Stimulated activated CD8-positive, alpha-beta memory T cell treated with anti-CD3 and anti-CD28 coated beads, Interleukin-15, amount 100 ng/mL, for 1 hour (primary cell): ENCODE measurements at places on chromosomes 13 and 19.

DNA sequence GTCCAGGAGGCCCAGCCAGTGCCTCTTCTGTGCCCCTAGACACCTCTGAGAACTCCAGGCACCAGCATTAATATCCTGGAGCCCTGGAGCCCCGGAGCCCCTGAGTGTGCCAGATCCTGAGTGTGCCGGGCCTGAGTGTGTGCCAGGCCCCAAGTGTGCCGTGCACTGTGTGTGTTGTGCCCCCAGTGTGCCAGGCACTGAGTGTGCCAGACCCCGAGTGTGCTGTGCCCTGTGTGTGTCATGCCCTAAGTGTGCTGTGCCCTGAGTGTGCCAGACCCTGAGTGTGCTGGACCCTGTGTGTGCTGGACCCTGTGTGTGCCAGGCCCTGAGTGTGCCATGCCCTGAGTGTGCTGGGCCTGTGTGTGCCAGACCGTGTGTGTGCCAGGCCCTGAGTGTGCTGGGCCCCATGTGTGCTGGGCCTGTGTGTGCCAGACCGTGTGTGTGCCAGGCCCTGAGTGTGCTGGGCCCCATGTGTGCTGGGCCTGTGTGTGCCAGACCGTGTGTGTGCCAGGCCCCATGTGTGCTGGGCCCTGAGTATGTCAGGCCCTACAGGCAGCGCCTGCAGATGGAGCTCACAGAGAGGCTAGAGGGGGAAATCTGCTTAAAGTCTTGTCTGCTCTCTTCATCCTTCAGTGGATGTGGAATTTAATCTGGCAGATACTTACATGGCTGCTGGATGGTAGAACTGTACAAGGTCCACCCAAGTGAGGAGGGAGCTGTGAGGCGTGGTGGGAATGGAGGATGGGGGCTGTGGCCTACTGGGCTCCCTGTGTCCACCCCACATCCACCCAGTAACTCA, 53.9 kb downstream of the C13orf46 start:
- DNase-seq, result no peak

GRCh38 chr19:49678985-49679770, 2.1 kb downstream of the PRMT1 start:
- DNase-seq, result no peak

DNA sequence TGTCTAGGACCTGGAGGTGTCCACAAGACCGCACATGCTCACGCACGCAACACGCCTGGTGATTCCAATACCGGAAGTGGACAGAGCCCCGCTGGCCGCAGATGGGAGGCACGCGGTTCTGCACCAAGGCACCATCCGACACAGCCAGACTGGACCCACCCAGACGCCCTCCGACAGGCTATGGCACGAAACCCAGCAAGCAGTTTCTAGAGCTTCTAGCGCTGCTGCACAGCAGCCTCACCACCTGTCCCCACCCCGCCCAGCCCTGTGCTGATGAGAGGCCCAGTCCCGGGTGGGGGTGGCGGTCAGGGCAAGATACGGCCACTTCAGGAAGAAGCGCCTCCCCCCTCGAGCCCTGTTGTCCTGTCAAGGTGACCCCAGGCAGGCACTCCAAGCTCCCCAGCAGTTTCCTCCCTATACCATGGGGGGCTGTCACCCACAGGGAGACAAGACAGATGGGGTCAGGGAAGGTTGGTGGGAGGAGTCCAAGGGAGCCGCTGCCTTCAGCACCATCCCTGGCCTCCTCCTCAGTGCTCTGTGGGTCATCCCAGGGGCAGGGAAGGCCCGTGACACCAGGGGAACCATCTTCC, 11.3 kb downstream of the LSM4 start:
- DNase-seq, result no peak

GRCh38 chr19:43839139-43839538, 12.0 kb downstream of the ZNF283 start:
- no peak for DNase-seq

DNA sequence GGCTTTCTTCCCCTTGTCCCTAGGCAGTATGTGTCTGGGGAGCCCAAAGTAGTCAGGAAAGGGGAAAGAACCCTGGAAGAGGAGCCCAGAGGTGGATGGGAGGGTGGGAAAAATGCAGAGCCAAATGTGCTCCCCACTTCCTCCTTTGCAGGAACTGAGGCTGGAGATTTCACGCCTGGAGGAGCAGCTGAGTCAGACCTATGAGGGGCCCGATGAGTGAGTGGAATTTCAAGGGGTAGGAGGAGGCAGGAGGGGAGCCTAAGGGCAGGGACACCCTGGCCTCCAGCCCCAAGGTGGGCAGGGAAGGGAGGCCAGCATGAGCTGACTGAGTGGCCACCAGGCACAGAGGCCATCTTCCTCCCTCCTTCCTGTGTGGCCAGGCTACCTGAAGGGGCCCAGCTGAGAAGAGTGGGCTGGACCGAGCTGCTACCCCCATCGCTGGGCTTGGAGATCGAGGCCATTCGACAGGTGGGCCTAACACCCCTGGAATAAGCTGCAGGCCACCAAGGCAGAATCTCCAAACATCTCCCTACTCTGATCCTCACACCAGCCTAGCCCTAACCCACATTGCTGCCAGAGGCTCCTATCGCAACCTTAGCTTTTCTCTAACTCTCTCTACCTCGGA, 14.3 kb downstream of the PTH2 start:
- no peak for DNase-seq

- DNase-seq, result no peak
Measured at GRCh38 chr13:34578471-34578870, 363.6 kb upstream of the NBEA start.

GRCh38 chr19:14450168-14450874, 17.2 kb downstream of the PKN1 start:
- no peak for DNase-seq

DNA sequence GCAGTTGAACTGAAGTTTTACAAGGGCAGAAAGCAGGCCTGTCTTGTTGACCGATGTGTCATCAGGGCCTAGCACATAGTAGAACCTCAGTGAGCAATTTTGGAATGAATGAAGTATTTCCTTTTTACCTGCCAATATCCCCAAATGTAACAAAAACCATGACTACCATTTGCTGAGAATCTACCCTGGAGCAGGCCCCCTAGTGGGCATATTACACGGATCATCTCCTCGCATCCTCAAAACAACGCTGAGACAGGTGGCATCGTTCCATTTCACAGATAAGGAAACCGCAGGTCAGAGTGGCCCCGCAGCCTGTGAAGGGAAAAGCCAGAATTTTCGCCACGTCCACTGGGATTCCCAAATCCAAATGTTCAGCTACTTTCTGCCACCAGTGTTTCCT, 77.9 kb downstream of the CACNA1A start:
- no peak for DNase-seq

- DNase-seq, result no peak
Measured at GRCh38 chr19:39303373-39304184, 7.4 kb downstream of the IFNL1 start.

GRCh38 chr19:33064458-33064791, 263 bp downstream of the RHPN2 start:
- DNase-seq, result no peak

DNA sequence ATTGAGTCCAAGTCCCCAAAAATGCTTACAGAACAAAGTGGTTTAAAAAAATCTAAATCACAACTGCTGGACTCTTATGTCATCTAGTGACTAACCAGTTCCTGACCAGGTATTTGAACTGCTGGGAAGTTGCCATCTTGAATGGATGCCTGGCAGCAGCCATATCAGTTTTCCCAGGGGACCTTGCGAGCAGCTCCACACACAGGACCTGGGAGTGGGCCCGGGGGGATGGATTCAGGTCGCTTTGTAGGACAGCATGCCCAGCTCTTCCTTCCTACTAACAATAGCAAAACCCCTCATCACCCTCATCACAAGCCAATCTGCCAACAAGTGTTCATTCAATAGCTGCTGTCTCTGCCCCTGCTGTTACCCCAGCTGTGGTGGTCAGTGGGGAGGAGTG, 65.3 kb downstream of the KCTD15 start:
- DNase-seq, result no peak

GRCh38 chr13:40438999-40439797, 227.2 kb downstream of the FOXO1 start:
- no peak for DNase-seq

GRCh38 chr19:53977991-53978731, 13.3 kb upstream of the CACNG6 start:
- DNase-seq, result no peak

- DNase-seq, result no peak
Measured at GRCh38 chr13:46077265-46077664, 24.7 kb upstream of the ZC3H13 start.

GRCh38 chr13:42129033-42129432, 80.6 kb downstream of the DGKH start:
- no peak for DNase-seq
